ENCODE measurements at places on chromosomes 1 and 21.
A peak's percentile ranks its signal among the peaks of the same experiment; 100 is the strongest.

GRCh38 chr1:44418022-44418673, 13.1 kb downstream of the RNF220 start:
- DNase-seq: peak; percentile 63

DNA sequence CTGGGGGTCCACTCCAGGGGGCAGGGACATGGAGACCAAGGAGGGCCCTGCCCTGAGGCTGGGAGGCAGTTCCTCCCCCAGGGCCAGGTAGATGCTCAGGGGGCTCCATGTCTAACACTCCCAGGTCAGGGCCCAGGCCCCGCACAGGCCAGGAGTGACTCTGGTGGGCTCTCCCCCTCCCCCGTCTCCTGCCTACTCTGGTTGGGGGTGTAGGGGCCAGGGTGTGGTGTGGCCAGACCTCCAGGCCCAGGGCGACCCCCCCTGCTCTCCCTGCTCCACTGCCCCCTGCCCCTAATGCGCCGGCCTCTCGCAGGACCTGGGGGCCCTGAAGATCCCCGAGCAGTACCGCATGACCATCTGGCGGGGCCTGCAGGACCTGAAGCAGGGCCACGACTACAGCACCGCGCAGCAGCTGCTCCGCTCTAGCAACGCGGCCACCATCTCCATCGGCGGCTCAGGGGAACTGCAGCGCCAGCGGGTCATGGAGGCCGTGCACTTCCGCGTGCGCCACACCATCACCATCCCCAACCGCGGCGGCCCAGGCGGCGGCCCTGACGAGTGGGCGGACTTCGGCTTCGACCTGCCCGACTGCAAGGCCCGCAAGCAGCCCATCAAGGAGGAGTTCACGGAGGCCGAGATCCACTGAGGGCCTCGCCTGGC, 19.7 kb upstream of the CCDC27 start:
- no peak for DNase-seq

- no peak for DNase-seq
These were observed 36.0 kb upstream of the LRRN2 start for GRCh38 chr1:204721373-204722055.

GRCh38 chr1:71908871-71909390, 373.4 kb downstream of the NEGR1 start:
- no peak for DNase-seq

DNA sequence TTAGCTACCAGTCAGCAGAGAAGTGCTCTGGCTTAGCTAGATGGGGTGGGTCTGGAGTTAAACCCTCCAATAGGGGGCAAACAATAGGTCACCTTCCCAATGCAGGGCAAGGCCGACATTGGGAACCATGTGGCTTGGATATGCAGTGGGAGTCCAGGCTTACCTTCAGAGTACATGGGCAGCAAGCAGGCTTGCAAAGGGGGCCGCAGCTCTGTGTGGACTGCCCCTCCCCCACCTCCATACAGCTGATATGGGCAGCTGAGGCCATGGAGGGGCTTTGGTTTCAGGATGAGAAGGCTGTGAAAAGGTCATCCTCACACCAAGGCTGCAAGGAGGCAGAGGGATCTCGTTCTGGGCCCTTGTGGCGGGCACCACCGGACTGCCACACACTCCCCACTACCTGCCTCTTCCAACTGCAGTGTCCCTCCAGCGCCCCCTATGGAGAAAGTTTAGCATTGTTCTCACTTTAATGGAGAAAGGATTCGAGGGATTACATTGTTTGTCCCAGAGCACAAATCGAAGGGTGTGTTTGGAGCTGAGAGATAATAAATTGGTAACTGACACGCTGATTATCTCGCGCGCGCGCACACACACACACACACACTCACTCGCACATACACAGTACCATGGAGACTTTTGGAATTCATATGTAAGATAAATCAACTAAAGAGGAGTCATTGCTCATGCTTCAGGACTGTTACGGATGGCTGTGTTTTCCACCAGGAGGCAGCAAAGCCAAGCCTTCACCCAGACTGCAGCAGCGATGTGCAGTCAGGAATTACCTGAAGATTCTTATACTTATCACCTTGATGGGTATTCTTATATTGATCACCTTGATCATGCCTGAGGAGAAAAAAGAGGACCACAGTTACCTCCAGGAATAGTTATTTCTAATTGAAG, 7.0 kb upstream of the SMCP start:
- DNase-seq: no peak

DNA sequence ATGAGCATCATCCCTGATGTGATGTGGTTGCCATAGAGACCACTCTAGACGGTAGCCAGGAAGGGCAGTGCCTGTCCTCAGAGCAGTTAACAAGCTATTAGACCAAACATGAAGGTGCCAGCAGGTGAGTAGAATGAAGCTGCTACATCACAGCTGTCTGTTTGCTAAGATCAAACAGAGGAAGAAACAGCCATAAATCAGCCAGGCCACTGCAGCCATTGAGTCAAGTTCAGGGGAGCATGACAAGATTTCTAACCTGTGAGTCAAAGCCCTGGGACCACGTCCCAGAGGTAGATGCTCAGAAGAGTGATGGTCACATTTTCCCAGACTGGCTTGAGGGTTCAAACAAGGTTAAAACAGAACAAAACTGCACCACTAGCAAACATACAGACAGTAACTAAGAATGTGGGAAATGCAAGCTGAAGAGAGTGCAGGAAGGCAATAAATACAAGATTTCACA, 450.6 kb upstream of the DAB1 start:
- DNase-seq: no peak

DNA sequence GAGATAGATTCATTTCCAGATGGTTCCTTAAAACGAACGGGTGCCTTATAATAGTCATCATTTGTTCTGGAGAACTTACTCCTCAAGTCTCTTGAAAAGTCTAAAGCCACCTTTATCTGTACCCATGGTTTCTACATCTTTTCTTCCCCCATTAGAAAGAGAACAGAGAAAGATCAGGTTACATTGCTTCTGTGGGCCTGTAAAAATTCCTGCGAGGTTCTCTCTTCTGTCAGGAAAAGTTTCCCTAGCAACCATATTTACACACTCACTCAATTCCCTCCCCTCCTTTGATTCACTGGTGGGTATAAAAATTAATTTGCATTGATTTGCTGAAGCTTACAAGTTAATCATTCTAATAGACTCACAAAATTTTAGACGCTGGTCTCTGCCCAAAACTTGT, 6.7 kb downstream of the PHC2 start:
- no peak for DNase-seq

DNA sequence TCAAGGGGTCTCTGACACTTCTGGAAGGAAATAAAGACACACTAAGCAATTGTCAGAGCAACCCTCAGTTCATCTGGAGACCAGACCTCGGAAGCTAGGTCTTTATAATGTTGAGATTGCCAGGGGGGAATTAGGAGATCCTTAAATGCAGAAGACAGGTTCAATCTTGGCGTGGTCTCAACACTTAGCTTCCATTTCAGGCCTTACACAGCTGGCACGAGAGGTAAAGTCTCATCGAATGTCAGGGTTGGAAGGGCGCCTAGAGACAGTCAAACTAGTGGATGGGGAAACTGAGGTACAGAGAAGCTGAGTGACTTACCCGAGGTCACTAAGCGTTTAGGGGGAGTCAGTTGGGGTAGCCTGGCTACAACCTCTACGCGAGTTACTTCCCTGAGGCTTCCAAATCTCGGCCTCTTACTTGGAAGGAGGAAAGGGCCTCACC, 562 bp upstream of the EPB41 start:
- no peak for DNase-seq

DNA sequence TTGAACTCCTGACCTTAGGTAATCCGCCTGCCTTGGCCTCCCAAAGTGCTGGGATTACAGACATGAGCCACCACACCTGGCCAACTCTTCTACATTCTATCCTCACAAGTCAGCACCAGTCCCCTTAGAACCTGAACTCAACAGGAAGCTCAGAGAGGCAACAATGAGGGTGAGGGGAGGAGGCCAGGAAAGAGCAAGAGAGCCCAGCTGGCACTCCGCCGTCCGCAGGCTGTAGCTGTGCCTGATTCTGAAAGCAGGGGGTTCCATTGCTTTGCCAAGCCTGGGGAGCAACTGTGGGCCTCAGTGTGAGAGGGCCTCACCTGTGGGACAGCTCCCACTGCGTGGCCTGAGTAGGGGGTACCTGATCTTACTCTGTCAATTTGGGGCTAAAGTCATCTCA, 18.7 kb downstream of the STK40 start:
- no peak for DNase-seq

GRCh38 chr1:112540226-112540794, 31.5 kb downstream of the WNT2B start:
- no peak for DNase-seq

DNA sequence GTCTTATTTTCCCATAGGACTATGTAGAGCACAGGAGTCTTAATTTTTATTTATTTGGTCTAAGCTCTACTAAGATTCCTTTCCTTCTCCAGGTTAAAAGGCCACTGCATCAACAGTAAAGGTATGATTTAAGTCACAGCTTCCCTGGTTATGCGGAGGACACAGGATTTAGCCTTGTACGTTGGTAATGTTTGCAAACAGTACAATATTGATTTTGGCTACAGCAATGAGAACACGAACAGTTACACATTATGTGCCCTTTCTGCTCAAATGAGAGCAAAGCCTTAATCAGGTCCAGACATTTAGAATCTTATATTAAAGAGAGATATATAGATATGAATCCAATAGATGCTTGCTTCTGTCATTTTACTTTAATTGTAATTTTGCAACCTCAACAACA, 264.0 kb downstream of the NUF2 start:
- DNase-seq: no peak

DNA sequence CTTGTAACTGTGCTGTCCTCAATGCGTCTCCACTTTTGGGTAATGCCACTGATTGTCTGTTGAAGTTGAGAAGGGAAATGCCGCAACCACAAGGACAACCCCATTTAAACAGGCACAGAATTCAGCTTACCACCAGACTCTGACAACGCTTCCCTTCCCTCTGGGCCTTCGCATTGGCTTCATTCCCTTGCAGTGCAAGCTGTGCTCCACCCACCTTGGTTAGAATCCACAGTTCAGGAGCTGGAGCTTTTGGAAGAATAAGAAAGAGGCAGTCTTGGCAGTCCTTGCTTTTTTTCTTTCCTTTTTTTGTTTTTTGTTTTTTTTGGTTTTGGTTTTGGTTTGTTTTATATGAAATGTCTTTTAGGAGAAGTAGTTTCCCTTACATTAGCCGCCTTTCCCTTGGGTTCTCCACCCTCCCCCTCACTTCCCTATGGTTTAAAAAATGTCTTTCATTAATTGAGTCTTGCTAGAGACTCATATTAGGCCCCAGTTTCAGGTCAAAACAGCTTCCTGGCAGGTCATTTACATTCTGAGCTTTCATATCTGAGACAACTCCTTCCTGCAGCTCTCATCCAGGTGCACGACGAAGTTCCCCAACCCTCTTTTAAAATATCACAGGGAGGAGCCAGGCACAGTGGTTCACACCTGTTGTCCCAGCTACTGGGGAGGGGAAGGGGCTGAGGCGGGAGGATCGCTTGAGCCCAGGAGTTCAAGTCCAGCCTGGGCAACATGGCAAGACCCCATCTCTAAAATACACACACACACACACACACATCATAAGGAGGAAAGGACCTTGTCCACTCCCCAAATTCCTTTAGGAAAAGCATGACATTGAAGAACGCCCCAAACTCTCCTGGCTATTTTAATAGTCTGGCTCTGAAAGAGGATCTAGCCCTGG, 20.7 kb upstream of the LAX1 start:
- DNase-seq: no peak

DNA sequence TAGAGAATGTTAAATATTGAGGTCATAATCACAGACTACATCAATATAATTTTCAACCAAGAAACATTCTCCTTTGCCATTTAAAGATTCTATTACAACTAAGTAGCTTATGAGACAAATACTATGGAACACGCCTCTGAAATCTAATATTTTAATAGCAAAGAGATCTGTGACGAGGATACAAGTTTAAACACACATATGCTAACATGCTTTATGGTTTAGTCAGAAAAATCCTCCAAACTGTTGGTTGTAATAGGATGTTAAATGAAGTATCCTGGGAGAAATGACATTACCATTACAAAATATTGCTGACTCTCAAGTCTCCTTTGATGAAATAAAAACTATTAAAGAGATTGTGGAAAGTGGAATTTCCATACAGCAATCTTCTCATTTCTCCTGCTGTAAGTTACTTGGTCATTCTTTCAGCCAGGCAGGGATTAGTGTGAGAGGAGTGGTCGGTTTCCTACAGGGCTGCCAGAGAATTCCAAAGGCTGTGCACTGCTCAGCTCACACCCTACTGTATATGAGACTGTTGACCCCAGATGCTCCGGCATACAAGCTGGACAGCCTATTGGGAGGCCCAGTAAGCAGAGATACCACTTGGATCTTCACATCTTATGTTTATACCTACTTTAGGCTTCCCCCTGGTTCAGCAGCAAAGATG, 26.6 kb downstream of the SCYL3 start:
- no peak for DNase-seq

DNA sequence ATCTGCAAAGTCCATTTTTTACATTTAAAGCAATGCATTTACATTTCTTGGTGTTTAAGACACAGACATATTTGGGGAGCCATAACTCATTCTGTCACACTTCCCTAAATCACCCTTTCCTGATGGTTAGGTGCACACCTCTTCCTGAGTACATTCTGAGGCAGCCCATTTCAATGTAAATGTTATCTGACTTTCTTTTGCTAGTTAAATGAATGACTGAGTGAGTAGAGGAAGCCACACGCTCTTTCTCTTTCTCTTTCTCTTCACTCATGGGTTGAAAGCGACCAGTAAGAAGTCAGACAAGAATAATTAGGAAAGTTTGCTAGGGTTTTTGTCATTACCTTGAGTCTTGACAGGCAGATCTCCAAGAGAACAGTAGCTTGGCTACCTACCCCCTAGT, 143.1 kb downstream of the S1PR1 start:
- DNase-seq: no peak

DNA sequence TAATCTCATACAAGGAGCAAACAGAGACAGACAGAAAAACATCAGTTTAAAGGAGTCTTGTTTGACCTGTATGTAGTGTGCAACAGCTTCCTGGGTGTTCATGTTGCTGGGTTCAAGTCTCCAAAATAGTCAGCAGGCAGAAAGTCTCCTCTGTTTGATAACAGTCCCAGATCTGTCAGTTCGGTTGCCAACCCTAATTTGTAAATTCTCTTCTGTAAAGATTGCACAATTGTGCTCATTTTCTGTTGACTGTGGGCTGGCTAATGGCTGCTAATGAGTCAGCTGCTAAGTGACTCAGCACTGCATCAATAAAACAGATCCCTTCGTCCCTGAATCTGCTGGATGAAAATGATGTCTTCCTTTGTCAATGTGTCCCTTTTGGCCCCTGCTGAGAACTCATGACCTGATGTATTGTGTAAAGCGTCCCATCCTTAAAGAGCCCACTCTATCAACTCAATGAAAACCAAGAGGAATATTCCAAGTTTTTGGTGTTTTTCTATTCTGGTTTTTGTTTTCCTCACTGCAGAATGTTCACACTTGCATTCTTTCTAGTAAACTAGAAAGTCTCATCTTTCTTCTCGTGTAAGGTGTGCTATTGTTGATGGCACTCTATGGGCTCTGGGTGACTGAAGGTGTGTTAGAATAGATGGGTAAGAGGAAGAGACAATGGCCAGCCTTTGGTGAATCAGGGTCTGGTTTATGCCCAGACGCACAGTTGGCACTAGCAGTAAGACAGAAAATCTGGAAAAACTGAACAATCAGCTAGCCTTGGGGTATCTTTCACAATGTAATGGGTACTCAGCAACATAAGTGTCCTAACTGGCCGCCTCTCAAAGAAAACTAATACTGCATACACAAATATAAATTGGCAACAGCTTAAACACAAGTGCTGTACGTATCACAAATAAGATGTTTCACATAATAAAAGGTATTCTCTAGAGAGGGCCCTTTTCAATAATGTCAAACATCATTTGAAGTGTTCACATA, 75.1 kb upstream of the SIPA1L2 start:
- DNase-seq: no peak

- no peak for DNase-seq
These were observed 27.7 kb downstream of the PKP1 start for GRCh38 chr1:201310986-201311355.

GRCh38 chr1:234683861-234684632, 74.1 kb upstream of the IRF2BP2 start:
- no peak for DNase-seq

All from KG1 (cell line).